Naive thymus-derived CD8-positive, alpha-beta T cell (primary cell): ENCODE measurements at places on chromosomes 7 and 10. TPM values are rescaled to one million over a fixed set of nuclear protein-coding genes. Genes with fewer than 3 reads are reported as not detected.

MSMB gene
- not detected for total RNA-seq

INA gene
- total RNA-seq, result not detected

SHH gene
- not detected for total RNA-seq

WNT8B gene
- not detected for total RNA-seq

ATP6V0A4 gene
- total RNA-seq, result not detected

FBH1 gene
- total RNA-seq, result 94.1 TPM

CALHM2 gene
- 22.4 TPM for total RNA-seq

NPY4R gene
- not detected for total RNA-seq

PRKG1 gene
- not detected for total RNA-seq

GRCh38 chr10:11587722-11588259, 23.7 kb downstream of the USP6NL start:
- DNase-seq, result no peak
- peaks cover 3% of the 10 kb centered on the region for H3K36me3 ChIP-seq
- no peak overlapping the region for H3K4me3 ChIP-seq
- H3K4me1 ChIP-seq, result peaks cover 5% of the 10 kb centered on the region

DNA sequence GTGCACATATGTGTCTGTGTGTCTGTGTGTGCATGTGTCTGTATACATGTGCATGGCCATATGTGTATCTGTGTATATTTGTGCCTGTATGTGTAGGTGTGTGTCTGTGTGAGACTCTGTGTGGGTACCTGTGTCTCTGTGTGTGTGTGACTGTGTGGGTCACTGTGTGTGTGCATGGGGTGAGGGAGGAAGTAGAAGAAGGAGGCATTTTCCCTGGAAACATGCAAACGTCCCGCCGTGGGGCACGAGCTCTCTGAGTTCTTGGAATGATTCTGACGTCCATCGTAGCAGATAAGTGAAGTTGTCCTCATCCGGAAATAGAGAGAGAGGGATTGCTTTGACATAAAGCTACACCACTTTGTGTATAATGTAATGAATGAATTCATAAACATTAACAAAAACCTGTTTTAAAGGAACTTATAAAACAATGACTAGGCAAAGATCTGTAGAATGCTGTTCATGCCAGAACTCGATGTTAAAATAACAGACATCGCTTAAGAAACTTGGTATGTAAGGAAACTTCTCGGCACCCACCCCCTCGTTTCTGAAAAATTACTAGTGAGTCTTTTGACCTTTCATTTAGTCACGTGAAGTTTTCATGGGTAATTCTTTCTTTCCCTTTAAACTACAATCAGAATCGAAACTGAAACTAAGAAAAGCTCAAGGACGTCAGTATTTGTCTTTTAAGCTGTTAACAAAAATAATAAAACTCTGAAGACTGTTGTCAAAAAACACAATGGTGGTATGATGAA, 43.6 kb upstream of the KLF6 start:
- no peaks in the 10 kb centered on the region for H3K36me3 ChIP-seq
- H3K27ac ChIP-seq, result peak overlapping the region; percentile 89
- H3K4me1 ChIP-seq, result peaks cover 19% of the 10 kb centered on the region
- H3K4me3 ChIP-seq, result peak overlapping the region; percentile 82

DNA sequence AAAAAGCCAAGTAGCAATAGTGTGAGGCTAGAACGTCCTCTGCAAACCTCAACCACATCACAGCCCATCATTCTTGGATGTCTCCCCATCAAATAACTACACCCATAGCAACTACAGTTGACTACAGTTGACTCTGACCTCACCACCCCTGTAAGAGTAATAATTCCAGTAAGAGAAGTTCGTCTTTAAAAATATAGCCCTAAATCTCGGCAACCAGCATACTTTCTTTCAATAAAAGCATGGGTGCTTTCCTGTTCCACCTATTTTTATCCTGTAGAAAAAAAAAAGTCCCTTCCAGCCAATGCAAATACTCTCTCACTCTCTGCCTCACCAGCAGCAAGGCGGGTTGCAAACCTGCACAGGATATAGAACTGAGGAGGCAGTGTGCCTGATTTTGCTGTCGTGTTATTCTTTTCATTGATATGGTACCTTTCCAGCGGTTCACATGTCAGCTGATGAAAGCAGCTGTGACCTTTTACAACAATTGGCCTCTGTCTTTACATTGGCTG, 187.5 kb upstream of the NFE2L3 start:
- H3K4me3 ChIP-seq, result no peak overlapping the region
- no peak for DNase-seq
- H3K27ac ChIP-seq, result no peak overlapping the region
- no peaks in the 10 kb centered on the region for H3K36me3 ChIP-seq

- H3K4me1 ChIP-seq, result peaks cover 3% of the 10 kb centered on the region
- no peak for DNase-seq
- peaks cover 3% of the 10 kb centered on the region for H3K27me3 ChIP-seq
- peaks cover 4% of the 10 kb centered on the region for H3K36me3 ChIP-seq
These were observed 115.2 kb upstream of the CDK1 start for GRCh38 chr10:60662917-60663614.

- H3K4me3 ChIP-seq, result no peak overlapping the region
- H3K27me3 ChIP-seq, result peaks cover 22% of the 10 kb centered on the region
- DNase-seq, result no peak
These were observed 16.9 kb downstream of the GFRA1 start for GRCh38 chr10:116255886-116256751.

DNA sequence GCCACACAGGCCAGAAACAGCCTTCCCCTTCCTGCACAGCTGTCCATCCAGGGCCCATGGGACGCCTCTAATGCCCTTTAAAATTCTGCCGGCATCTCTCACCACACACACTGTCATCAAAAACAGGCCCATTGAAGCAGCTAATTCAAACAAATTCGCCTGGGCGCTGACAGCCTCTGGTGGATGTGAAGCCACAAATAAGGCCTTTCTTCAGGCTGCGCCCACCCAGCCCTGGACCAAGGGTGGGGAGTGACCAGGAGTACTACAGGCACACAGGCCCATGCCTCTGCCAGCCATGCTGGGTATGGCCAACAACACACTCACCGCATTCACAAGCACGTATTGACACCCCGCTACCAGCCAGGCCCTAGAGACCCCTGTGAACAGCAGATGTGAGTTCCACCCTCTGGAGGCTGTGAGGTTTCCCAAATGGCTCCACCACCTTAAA, 54.6 kb downstream of the SLIT1 start:
- no peak for DNase-seq
- H3K27me3 ChIP-seq, result peaks cover 2% of the 10 kb centered on the region
- H3K4me3 ChIP-seq, result no peak overlapping the region
- no peaks in the 10 kb centered on the region for H3K4me1 ChIP-seq
- H3K27ac ChIP-seq, result no peak overlapping the region
- no peaks in the 10 kb centered on the region for H3K36me3 ChIP-seq

- no peaks in the 10 kb centered on the region for H3K27me3 ChIP-seq
- H3K4me1 ChIP-seq, result peaks cover 62% of the 10 kb centered on the region
- DNase-seq, result no peak
- peaks cover under 1% of the 10 kb centered on the region for H3K36me3 ChIP-seq
- H3K27ac ChIP-seq, result no peak overlapping the region
These were observed 35.1 kb downstream of the ADD3 start for GRCh38 chr10:110042891-110043290.

DNA sequence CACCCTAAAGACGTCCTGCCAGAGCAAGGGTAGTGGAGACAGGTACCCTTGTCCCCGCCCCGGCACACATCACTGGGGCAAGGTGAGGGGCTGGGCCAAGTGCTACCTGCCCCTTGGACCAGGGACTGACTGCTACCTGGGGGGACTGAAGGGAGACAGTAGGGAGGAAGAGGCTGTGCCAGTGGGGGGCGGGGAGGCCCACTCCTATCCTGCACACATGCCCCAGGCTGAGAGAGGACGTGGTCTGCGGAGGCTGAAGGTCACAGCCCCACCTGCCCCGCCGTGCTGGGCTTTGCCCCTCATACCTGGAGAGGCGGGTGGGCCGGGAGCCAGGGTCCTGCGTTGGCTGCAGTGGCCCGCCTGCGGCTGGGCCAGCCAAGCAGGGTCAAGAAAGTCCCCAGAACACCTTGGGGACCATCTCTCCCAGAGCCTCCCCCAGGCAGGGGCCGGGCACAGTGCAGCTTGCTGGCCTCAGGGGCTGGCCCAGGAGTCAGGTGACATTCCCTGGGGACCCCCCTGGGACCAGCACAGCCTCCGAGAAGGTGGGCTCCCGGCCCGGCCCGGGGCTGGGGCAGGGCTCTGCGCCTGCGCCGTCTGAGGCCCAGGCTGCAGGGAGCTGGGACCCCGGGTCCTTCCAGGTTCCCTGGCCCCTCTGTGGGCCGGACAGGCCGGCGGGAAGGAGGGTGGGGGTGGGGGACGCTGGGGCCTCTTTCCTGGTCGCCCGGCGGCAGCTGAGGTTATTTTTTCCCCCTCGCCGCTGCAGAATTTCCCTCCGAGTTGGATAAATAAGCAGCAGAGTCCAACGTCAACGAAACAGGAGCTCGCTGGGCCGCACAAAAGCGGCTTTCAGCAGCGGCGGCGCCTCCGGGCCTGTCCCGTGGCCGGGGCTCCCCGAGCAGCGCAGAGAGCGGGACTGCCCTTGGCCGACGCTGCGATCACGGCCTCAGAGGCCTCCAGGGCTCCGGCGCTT, 9.8 kb upstream of the FZD9 start:
- no peaks in the 10 kb centered on the region for H3K4me1 ChIP-seq
- no peaks in the 10 kb centered on the region for H3K36me3 ChIP-seq
- H3K27me3 ChIP-seq, result peaks cover 2% of the 10 kb centered on the region
- no peak overlapping the region for H3K4me3 ChIP-seq
- no peak for DNase-seq
- H3K27ac ChIP-seq, result no peak overlapping the region

- no peak overlapping the region for H3K27ac ChIP-seq
- no peaks in the 10 kb centered on the region for H3K36me3 ChIP-seq
- no peak overlapping the region for H3K4me3 ChIP-seq
These were observed 51.9 kb downstream of the THSD7A start for GRCh38 chr7:11779864-11780674.

DNA sequence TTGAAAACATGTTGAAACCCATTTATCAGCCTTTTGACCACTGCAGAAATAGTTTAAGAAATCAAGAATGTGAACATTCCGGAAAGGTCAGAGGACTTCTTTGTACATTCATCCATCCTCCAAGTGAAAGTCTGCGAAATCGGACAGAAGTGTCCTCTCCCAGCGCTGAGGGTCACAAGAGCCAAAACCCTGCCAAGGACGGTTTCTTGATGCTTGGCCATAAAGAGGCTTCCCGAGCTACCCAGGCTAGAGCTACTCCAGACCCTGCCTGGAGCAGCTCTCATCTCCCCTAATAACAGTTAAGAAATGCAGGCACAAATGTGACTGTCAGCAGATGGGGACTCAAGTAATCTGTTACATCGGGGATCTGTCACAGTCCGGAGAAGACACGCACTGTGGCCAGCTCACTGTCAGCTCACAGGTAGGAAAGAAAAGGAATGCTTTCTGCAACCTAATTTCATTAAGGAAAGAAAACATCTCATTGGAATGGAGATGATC, 4.5 kb upstream of the CYTH3 start:
- H3K36me3 ChIP-seq, result no peaks in the 10 kb centered on the region
- H3K4me1 ChIP-seq, result peaks cover 2% of the 10 kb centered on the region
- H3K27me3 ChIP-seq, result no peaks in the 10 kb centered on the region
- H3K27ac ChIP-seq, result no peak overlapping the region
- DNase-seq, result no peak

- no peak overlapping the region for H3K27ac ChIP-seq
- H3K27me3 ChIP-seq, result peaks cover 10% of the 10 kb centered on the region
- DNase-seq, result no peak
- H3K4me3 ChIP-seq, result no peak overlapping the region
These were observed 58.0 kb upstream of the CAV2 start for GRCh38 chr7:116441534-116441933.
